ENCODE measurements at places on chromosomes 5 and 9. TPM values are rescaled to one million over a fixed set of nuclear protein-coding genes. Genes with fewer than 3 reads are reported as not detected.

GRCh38 chr9:75112789-75113188 is 24.5 kb downstream of the OSTF1 start:
- H3K36me3 ChIP-seq = peaks cover 3% of the 10 kb centered on the region
- H3K4me3 ChIP-seq = no peak overlapping the region
- no peaks in the 10 kb centered on the region for H3K27me3 ChIP-seq
- DNase-seq = no peak

DNA sequence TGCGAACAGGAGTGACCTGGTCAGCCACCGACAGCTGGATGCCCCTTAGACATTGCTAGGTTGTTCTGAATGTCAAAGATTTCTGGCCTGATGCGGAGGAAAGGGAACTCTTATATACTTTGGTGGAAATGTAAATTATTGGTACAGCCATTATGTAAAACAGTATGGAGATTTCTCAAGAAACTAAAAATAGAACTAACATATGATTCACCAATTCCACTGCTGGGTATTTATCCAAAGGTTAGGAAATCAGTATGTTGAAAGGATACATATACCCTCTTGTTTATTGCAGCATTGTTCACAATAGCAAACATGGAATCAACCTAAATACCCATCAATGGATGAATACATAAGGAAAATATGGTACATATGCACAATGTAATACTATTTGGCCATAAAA is 31.8 kb downstream of the DMRT3 start:
- H3K4me1 ChIP-seq = peaks cover 6% of the 10 kb centered on the region
- DNase-seq = no peak
- H3K4me3 ChIP-seq = no peak overlapping the region
- H3K27me3 ChIP-seq = peaks cover 53% of the 10 kb centered on the region

- H3K27ac ChIP-seq = no peak overlapping the region
- no peak overlapping the region for H3K4me3 ChIP-seq
- H3K4me1 ChIP-seq = peaks cover 43% of the 10 kb centered on the region
- H3K27me3 ChIP-seq = no peaks in the 10 kb centered on the region
Measured at GRCh38 chr9:69380811-69381210, 55.8 kb downstream of the ENTREP1 start.

DNA sequence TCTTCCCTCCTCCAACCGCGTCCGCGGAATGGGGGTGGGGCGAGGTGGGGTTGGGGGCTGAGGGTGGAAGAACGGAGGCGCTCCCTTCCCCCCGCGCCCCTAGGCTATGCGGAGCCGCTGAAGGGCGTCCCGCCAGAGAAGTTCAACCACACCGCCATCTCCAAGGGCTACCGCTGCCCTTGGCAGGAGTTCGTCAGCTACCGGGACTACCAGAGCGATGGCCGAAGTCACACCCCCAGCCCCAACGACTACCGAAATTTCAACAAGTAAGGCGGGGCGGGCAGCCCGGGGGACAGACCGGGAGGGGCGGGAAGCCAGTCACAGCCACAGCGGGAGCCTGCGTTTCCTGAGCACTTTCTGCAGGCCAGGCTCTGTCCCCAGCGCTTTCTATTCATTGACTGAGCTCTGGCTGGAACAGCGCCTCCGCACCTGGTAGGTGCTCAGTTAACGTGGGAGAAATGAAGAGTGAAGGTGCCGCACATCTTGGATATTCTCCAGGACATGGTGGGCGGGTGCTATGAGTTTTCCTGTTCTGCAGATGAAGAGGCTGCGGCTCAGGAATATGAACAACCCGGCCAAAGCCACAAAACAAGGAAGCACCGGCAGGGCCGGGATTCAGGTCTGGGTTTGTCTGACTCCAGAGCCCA is 11.3 kb downstream of the MYOZ3 start:
- H3K4me3 ChIP-seq = peak overlapping the region; percentile 47
- H3K27ac ChIP-seq = no peak overlapping the region
- peak; percentile 75 for DNase-seq
- no peaks in the 10 kb centered on the region for H3K27me3 ChIP-seq
- no peaks in the 10 kb centered on the region for H3K36me3 ChIP-seq

- no peak for DNase-seq
- peaks cover 4% of the 10 kb centered on the region for H3K4me1 ChIP-seq
- no peak overlapping the region for H3K27ac ChIP-seq
- H3K4me3 ChIP-seq = no peak overlapping the region
Measured at GRCh38 chr9:6479959-6480358, 67.0 kb downstream of the UHRF2 start.

DNA sequence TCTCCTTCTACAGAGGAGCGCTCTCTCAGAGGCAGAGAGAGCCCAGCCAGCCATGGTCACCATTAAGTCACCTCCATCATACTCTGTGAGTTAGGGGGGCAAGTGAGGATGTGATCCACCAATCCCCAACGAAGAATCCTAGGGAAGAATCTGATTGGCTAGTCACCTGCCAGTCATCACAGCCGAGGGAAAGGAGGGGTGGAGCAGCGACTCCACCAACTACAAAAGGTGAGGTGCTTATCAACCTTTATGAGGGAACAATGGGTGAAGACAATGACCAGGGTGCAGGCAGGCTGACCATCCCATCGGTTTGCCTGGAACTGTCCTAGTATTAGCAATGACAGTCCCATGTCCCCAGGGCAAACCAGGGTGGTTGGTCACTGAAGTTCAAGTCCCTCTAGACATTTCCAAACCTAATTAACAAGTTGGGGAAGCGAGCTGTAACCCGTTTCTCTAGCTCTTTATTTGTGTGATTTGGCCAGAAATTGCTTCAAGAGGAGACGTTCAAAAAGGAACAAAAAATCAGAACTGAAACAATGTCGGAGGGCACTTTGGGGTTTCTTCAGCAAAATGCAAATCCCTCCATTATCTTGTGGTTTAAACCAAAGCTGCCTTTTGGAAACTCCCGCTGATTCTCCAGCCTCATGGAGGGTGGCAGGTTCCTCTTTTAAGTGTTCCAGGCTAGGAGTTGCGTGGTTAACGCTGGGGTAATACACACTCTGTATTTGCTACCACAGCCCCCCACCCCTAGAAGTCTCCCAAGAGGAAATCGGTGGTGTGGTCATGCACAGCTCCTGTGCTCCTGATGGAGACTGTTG is 18.8 kb upstream of the FCN1 start:
- no peak for DNase-seq
- no peaks in the 10 kb centered on the region for H3K4me1 ChIP-seq
- H3K27me3 ChIP-seq = peaks cover 98% of the 10 kb centered on the region
- no peak overlapping the region for H3K27ac ChIP-seq
- H3K4me3 ChIP-seq = no peak overlapping the region
- H3K36me3 ChIP-seq = no peaks in the 10 kb centered on the region

DNA sequence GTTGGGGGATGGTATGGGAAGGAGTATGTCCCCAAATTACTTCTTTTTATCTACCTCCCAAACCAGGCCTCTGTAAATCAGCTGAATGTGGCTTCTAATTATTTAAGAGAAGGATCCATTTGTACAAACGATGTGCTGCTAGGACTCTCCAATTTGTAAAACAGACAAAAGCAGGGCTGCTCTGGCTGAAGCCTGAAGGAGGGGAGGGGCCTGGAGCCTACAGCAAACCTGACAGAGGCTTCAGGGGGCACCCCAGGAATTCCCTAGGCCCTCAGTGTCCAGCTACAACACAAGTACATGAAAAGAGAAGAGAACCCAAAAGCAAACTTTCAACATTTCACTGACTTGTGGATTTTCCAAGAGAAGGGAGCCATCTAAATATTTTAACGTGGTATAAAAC is 939.4 kb upstream of the DMAC1 start:
- H3K4me3 ChIP-seq = no peak overlapping the region
- H3K27me3 ChIP-seq = no peaks in the 10 kb centered on the region
- DNase-seq = no peak
- no peak overlapping the region for H3K27ac ChIP-seq
- H3K4me1 ChIP-seq = no peaks in the 10 kb centered on the region

- no peak overlapping the region for H3K4me3 ChIP-seq
- no peak overlapping the region for H3K27ac ChIP-seq
- no peaks in the 10 kb centered on the region for H3K27me3 ChIP-seq
Measured at GRCh38 chr5:84779186-84779585, 394.5 kb upstream of the EDIL3 start.

- H3K27ac ChIP-seq = no peak overlapping the region
- H3K4me3 ChIP-seq = no peak overlapping the region
- no peaks in the 10 kb centered on the region for H3K27me3 ChIP-seq
- no peak for DNase-seq
Measured at GRCh38 chr9:35001285-35001677, 11.7 kb downstream of the DNAJB5 start.

- peaks cover 5% of the 10 kb centered on the region for H3K27me3 ChIP-seq
- no peaks in the 10 kb centered on the region for H3K36me3 ChIP-seq
- H3K4me1 ChIP-seq = no peaks in the 10 kb centered on the region
Measured at GRCh38 chr5:135555530-135555929, 19.8 kb upstream of the NEUROG1 start.

DNA sequence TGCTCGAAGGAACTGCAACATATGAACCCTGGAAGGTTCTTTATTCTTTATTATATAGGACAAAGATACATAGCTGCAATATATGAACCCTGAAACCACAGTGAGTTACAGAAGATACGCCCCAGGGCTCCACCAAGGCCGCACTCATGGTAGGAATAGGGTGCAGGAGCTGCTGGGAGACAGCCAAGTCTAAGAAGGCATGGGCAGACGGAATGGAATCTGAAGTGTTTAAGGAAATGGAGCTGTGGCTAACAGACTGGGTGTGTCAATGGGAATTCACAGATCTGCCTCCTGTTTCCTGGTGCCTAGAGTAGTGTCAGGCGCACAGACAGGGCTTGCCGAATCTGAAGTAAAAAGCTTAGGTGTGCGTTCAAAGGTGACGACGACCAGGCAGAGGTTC is 286.4 kb downstream of the DENND1A start:
- DNase-seq = no peak
- H3K27ac ChIP-seq = no peak overlapping the region
- H3K4me3 ChIP-seq = no peak overlapping the region

DNA sequence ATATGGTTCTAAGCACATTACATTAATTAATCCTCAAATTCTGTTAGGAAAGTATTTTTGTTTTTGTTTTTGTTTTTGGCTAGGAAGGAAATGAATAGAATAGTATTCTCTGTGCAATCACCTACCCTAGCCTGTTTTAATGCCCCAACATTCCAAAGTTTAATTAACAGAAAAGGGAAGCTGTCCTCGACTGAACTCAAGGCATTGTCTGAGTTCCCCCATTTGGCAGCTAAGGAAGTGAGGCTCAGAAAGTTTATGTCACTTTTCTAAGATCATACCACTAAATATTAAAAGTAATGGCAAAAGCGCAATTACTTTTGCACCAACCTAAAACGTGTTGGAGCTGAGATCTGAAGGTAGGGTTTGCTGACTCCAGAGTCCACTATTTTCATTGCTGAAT is 59.8 kb downstream of the FGF1 start:
- no peak for DNase-seq
- H3K36me3 ChIP-seq = no peaks in the 10 kb centered on the region
- peaks cover 9% of the 10 kb centered on the region for H3K4me1 ChIP-seq
- no peak overlapping the region for H3K27ac ChIP-seq
- H3K27me3 ChIP-seq = no peaks in the 10 kb centered on the region

- peak overlapping the region; percentile 37 for H3K4me3 ChIP-seq
- peak; percentile 92 for DNase-seq
- peaks cover 6% of the 10 kb centered on the region for H3K27me3 ChIP-seq
- no peaks in the 10 kb centered on the region for H3K36me3 ChIP-seq
- peaks cover 39% of the 10 kb centered on the region for H3K4me1 ChIP-seq
Measured at GRCh38 chr9:129596541-129597331, 24.2 kb downstream of the C9orf50 start.

DNA sequence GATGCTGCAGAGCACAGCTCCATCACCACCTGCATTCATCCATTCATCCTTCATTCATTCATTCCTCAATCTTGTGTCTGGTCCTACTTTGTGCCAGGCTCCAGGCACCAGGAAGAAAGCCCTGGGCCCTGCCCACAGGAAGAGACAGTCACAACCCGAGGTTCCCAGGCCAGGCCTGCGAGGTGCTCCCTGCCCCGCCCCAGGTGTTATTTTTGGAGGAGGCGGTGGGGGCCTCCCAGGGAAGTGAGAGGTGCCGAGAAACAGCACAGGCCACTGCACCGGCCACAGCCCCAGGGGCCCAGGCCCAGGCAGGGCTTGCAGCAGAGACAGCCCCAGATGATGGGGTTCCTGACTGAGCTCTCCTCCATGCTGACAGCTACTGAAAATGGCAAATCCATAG is 33.4 kb downstream of the VAV2 start:
- peaks cover 78% of the 10 kb centered on the region for H3K4me1 ChIP-seq
- no peaks in the 10 kb centered on the region for H3K27me3 ChIP-seq
- no peak overlapping the region for H3K4me3 ChIP-seq
- no peak overlapping the region for H3K27ac ChIP-seq
- no peak for DNase-seq
- H3K36me3 ChIP-seq = no peaks in the 10 kb centered on the region

- no peak for DNase-seq
- H3K27ac ChIP-seq = no peak overlapping the region
- H3K4me1 ChIP-seq = no peaks in the 10 kb centered on the region
- H3K4me3 ChIP-seq = no peak overlapping the region
Measured at GRCh38 chr5:132310141-132310834, 16.1 kb downstream of the SLC22A4 start.

- H3K4me3 ChIP-seq = peak overlapping the region; percentile 73
- H3K27me3 ChIP-seq = no peaks in the 10 kb centered on the region
- peaks cover 42% of the 10 kb centered on the region for H3K4me1 ChIP-seq
- H3K27ac ChIP-seq = peak overlapping the region; percentile 91
- H3K36me3 ChIP-seq = no peaks in the 10 kb centered on the region
- DNase-seq = peak; percentile 80
Measured at GRCh38 chr5:179679014-179679674, 1.7 kb downstream of the CBY3 start.

GRCh38 chr9:105458404-105458803 is 10.6 kb downstream of the FSD1L start:
- no peak for DNase-seq
- H3K4me3 ChIP-seq = no peak overlapping the region
- peaks cover 23% of the 10 kb centered on the region for H3K4me1 ChIP-seq
- no peaks in the 10 kb centered on the region for H3K27me3 ChIP-seq

DNA sequence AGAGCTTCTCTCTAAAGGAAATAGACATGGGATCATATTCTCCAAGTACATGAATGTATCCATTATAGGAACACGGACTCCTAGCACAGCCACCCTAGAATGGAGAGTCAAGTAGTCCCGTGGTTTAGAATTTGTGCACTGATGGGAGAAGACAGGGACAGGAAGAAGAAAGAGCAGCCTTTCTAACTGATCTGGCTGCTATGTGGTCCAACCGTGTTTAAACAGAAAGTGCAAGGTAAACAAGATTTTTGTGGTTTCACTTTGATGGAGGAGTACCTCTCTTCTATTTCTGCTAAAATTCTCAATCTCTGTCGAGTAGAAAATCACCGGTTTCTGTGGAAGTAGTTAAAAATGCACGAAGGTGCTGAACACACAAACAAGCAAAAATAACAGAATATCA is 171.3 kb downstream of the ST8SIA4 start:
- H3K27ac ChIP-seq = no peak overlapping the region
- no peaks in the 10 kb centered on the region for H3K36me3 ChIP-seq
- no peaks in the 10 kb centered on the region for H3K27me3 ChIP-seq
- no peak for DNase-seq
- no peaks in the 10 kb centered on the region for H3K4me1 ChIP-seq

- peaks cover 9% of the 10 kb centered on the region for H3K4me1 ChIP-seq
- DNase-seq = no peak
- no peak overlapping the region for H3K4me3 ChIP-seq
- H3K27ac ChIP-seq = no peak overlapping the region
- no peaks in the 10 kb centered on the region for H3K27me3 ChIP-seq
Measured at GRCh38 chr9:81411961-81412360, 277.4 kb downstream of the TLE1 start.

The KLF4 gene
- 58.6 TPM for total RNA-seq

The C9orf153 gene
- not detected for total RNA-seq

The SLC1A1 gene
- total RNA-seq = 4.9 TPM

The LCN2 gene
- total RNA-seq = not detected

The PLGRKT gene
- not detected for total RNA-seq

The EIF4E1B gene
- total RNA-seq = not detected

The SOHLH1 gene
- total RNA-seq = not detected

The CEMIP2 gene
- 187 TPM for total RNA-seq

The KIF4B gene
- not detected for total RNA-seq

The CDH9 gene
- total RNA-seq = not detected

Data from stomach (tissue), 19 donors.